ENCODE measurements at places on chromosomes 12 and 14.

DNA sequence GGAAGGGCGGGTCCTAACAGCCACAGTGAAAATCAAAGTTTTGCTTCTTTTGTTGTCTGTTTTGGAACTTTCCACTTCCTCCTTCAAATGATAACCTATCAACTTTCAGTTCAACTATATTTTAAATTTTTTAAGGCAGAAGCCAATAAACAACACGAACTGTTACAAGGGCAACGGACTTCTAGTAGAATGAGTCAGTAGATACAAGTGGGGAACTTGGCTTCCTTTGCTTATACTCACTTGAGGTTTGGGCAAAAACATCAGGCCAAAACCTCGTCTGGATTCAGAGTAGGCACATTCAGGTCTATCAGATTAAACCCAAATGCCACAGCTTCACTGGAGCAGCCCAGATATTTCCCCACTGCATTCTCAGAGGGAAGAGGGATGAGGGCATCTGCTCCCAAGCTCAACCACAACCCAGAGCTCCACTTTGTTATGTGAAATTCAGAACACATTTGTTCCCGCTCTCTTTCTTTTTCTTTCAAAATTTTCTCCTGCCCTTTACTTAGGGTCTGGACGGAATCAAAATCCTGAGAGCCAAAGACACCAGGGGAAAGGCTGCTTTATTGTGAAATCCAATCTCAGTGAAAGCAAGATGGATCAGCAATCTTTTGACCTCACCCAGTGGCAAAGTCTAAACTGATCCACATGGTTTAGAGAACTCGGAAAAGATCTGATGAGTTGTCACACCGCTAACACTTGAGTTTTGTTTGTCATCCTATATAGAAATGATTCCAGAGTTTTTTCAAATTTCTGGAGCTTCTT is 152.5 kb upstream of the BTG1 start:
- peak; percentile 47 for DNase-seq

- peak; percentile 44 for DNase-seq
Observed at GRCh38 chr14:58977366-58977765, 211.1 kb upstream of the DAAM1 start.

GRCh38 chr12:58310809-58311622 is 369.6 kb downstream of the ATP23 start:
- peak; percentile 99 for DNase-seq

DNA sequence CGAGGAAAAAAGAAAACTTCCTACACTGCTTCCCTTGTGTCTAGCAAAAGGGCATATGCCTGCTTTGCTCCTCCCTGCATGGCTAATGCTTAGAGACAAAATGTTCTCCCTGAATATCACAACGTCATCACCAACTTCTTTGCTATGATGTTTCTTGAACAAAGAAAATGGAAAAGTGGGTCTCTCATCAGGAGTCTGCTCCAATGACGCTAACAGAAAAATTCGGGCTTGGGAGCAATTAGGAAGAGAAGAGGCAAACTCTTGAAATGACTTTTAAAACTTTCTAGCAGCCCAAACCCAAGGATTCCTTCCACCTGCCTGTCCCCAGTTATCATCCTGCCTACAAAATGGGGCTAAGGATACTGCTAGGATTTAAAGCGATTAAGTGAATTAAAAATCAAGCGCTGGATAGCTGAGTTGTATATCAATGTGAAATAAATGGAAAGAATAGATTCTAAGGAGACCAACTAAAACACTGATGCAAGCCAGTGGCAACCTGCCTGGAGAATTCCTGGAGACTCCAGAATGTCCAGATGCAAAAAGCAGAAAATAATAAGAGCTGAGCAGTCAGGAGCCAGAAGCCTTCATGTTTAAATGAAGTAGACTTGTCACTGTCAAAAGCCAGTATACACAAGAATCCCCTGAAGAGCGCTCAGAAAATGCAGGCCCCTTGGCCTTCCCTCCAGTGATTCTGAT is 183.8 kb downstream of the DPF3 start:
- no peak for DNase-seq

GRCh38 chr12:20213723-20214625 is 154.4 kb upstream of the PDE3A start:
- DNase-seq, result peak; percentile 59

DNA sequence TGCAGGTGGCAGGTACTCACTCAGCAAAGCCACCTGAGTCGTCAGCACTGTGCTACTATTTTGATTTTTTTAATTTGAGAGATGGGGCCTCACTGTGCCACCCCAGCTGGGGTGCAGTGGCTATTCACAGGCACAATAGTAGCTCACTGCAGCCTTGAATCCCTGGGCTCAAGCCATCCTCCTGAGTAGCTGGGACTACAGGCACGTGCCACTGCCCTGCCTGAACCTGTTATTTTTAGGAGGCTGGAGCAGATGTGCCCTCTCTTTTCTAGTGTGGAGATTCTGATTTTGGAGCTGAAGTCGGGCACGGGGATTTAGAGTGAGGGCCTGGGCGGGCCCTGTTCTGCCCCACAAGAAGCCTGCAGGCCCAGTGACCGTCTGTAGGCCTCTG is 17.3 kb downstream of the SLC25A47 start:
- DNase-seq, result no peak

- no peak for DNase-seq
Observed at GRCh38 chr14:31045501-31046080, 19.4 kb upstream of the STRN3 start.

GRCh38 chr12:62827042-62827441 is 107.9 kb downstream of the PPM1H start:
- no peak for DNase-seq

DNA sequence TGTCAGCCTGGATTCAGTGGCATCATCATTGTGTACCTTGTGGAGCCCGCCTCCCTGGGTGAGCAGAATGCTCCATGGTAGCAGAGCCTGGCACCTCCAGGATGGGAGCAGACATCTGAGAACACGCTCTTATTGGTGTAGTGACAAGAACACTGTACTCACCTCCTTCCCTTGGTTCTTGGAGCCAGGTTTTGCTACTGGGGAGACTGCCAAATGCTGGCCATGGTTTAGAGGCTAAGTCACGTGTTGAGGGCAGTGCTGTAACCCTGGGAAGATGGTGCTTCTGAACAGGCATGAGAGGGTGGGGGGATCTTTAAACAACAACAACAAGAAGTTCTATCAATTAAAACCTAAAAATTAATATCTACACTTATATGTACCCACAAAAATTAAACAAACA is 47.6 kb upstream of the ASPG start:
- no peak for DNase-seq

DNA sequence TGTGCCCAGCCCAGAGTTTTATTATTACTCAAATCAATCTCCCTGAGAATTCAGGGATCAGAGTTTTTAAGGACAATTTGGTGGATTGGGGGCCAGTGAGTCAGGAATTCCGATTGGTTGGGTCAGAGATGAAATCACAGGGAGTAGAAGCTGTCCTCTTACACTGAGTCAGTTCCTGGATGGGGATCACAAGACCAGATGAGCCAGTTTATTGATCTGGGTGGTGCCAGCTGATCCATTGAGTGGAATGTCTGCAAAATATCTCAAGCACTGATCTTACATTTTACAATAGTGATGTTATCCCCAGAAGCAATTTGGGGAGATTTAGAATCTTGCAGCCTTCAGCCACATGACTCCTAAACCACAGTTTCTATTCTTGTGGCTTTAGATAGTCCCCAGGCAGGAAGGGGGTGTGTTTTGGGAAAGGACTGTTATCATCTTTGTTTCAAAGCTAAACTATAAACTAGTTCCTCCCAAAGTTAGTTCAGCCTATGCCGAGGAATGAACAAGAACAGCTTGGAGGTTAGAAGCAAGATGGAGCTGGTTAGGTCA is 89.1 kb upstream of the CNOT2 start:
- DNase-seq, result no peak

DNA sequence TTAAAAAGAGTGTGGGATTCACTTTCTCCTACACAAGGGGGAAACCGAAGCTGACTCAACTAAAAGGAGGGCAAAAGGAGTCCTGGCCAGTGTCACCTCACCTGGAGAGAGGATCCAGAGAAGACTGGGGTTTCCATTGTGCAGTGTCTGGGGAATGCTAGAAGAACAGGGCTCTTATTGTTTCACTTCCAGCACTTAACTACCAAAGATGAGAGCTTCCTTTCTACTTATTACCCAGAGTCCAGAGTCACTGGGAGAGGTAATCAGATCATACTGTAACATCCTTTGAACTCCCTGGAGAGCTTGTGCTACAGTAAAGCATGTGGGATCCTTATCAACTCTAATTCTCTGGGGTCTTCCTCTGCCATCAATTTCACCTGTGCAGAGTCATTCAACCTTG is 148.4 kb upstream of the BCL2L14 start:
- no peak for DNase-seq

DNA sequence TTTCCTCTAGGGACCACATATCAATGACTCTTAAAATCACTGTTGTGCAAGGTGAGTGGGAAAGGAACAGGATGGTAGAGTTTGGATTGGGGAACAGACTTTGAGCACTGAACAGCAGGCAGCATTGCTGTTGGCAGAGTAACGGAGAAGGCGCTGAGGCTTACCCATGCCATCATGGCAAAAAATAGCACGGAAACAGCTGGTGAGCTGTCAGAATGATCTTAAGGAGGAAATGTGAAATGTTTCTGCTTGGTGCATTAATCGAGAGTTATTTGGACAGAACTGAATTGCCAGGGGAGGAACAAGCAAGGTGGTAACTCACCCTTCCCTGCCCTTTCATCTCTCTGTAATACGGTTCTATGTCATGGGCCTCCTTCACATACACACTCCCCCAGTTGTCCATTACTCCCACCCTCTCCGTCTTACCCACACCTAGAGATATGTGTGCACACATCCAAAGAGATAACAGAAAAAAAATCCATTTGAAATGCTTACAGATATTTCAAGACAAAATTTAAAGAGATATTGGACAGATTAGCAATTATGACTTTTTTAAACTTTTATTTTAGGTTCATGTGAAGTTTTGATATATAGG is 572.5 kb downstream of the DIO2 start:
- no peak for DNase-seq

DNA sequence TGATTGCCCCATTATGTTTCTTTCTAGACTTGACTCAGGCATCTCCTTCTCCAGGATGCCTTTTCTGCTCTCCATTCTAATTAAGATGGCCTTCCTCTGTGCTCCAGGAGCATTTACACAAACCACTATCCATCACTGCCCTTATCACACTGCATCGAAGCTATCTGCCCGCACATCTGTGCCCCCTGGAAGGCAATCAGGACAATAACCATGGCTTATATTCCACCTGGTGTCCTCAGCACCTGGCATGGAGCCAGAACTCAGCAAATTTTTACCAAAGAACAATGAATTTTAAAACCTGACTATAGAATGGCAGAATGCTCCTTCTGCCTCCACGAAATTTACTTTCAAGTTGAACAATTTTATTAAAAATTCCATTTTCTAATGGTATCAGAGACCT is 465.8 kb downstream of the APAF1 start:
- DNase-seq, result no peak

- no peak for DNase-seq
Observed at GRCh38 chr12:52647601-52648000, 4.4 kb downstream of the KRT2 start.

Measured in choroid plexus epithelial cell (primary cell).